ENCODE measurements at places on chromosomes 6 and 20.
A peak's percentile ranks its signal among the peaks of the same experiment; 100 is the strongest.

DNA sequence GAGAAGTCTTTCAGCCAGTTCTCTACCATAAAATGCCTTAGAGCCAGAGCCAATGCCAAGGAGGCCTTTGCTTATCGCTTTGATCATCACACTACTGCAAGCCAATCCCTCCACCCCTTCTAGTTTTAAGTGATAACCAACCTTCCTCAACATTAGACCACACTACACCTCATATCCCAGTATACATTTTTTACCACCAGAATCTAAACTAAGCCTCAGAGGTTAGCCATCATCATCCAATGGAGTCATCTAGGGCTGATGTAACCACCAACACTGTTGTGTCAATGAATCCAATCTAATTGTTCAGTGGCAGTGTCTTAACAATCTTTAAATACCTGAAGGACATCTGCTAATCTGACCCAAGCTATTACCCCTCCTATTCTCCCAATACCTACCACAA lies 6.4 kb downstream of the ZUP1 start:
- DNase-seq: no peak

DNA sequence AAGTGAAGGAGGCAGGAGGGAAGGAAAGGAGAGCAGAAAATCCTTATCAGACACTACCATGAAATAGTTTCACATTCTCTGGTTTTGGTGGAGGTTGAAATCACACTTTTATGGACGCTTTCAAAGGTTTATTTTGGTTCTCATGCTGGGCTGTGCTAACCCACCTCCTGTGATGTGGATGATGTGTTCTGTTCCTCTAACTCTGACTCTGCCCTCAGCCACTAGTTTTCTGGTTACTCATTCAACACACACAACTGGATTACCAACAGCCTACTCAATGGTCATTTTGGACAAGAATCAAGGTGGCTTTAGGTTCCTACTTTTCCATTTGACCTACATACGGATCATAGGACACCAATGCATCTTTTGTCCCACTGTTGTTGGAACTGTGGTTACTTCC lies 522.1 kb upstream of the BTBD3 start:
- DNase-seq: no peak

DNA sequence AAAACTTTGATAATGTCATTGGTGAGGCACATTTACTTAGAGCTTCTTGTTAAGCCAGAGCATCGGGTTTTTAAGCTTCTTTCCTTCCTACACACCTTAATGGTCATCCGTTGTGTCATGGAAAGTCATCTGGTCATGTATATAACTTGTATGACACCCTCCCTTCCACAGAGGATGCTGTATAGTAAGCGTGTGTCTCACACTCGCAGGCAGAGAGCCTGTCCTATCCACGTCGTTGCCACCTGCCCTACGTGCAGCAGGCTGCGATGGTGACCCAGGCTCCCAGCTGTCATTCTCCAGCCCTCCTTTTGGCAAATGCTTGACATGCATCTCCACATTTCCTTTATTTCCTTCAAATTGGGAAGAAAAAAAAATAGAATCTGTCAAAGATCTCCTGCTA lies 85.6 kb downstream of the MYB start:
- DNase-seq: no peak

- DNase-seq: no peak
Measured at GRCh38 chr20:59391975-59392374, 91.6 kb downstream of the EDN3 start.

DNA sequence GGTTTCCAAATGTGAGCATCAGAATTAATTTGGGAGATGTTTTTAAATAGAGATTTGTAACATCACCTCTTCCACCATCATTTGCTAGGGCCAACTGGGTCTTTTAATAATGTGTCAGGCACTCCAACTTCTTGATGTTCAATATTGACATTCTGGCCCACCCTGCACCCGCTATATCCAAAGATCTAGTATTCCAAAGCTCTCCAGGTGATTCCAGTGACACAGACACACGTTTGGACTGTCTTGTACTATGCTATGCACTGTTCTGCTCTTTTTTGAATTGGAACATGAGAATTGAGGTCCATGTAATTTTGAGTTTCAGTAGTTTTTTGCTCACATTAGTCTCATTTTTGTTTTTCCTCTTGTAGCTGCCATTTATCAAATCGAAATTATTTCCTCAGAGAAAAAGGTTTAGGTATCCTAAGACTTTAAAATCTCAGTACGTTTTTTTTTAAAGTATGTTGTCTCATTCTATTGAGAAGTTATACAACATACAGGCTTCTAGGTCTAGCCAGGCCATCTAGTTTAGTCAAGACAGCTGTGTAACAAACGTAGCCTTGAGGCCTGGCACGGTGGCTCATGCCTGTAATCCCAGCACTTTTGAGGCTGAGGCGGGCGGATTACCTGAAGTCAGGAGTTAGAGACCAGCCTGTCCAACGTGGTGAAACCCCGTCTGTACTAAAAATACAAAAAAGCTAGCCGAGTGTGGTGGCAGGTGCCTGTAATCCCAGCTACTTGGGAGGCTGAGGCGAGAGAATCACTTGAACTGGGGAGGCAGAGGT lies 3.1 kb downstream of the BICRAL start:
- no peak for DNase-seq

DNA sequence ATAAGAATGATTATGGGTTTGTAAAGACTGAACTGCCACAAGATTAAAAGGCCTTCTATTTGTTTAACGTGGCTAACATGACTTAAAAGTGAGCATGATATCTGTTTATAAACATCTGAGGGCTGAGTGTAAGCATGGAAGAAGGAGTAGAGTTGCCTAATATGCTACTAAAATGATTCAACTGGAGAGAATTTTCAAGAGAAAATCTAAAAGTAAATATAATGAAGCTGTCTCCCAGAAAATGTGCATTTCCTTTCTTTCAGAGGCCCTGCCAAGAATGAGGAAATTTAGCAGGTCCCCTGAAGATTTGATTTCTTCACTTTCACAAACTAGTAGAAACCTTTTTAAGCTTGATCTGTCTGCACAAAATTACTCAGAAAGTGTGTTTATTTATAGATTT lies 4.2 kb upstream of the EYA4 start:
- DNase-seq: no peak

- DNase-seq: no peak
Measured at GRCh38 chr6:135622081-135622480, 124.5 kb upstream of the AHI1 start.

- no peak for DNase-seq
Measured at GRCh38 chr20:61909821-61910220, 155.9 kb downstream of the TAF4 start.

DNA sequence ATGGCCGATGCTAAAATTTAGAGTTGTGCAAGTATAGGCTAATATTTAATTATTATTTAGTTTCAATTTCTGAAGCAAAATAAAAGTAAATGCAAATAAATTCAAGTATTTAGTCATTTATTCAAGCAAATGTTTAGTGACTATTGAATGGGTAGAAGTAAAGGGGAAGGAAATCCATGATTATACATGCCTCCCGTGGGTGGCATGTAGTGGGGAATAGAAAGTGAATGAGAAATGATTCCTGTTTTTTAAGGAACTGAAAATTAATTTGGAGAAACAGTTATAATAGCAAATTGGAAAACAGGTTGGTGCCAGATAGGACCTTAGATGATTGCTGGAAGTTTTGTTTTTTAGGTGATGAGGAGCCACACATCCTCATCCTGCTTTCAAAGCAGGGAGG lies 35.4 kb downstream of the FAM229B start:
- DNase-seq: no peak

DNA sequence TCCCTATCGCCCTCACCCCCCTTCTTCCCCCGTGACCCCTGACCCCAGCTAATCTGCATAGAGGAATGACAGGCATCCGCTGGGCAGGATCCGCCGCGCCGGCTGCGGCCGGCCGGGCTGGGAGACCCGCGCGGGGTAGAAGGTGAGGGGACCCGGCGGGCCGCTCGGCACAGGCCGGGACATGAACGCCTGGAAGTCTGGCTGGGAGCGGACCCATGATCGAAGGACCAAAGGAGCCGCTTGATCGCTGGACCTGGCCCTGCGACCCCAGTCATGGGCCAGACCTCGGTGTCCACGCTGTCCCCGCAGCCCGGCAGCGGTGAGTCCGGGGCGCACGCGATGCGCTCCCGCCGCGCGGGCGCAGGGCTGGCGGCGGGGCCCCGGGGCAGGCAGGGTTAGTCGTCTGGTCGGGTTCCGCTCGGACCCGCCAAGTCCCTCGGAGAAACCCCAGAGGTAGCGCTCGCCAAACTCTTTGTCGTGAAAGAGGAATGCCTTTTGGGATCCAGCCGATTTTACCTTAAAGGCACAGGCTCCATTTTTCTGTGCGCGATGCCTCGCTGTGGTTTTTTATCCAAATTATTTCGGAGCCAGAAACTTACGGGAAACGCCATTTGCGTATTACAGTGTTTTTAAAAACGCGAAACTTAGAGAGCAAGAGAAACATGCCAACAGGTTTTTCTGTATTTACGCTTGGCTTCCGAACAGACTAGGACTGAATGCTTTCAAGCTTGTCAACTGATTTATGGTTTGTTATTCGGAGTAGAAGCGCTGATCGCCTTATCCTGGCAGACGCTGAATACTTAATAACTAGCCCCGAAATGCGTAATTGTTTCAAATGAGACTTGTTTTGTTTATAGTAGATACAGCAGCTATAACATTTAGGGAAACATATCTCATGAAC lies at the start of gene PHACTR2:
Gene PHACTR2, plus strand, starts transcription at position 75 of the 901 bp plus-strand sequence. Its CDS starts 199 bp downstream, at position 274.
- peak; percentile 87 for DNase-seq

- DNase-seq: no peak
Measured at GRCh38 chr6:149834513-149835481, 29.4 kb downstream of the LRP11 start.

GRCh38 chr20:50129662-50130355 lies 16.9 kb upstream of the UBE2V1 start:
- DNase-seq: no peak

- no peak for DNase-seq
Measured at GRCh38 chr20:62961799-62962198, 9.3 kb downstream of the SLC17A9 start.

Data from suprapubic skin (tissue), 4 donors.